Cardiac fibroblast (primary cell): ENCODE measurements at places on chromosomes 7 and 10.

DNA sequence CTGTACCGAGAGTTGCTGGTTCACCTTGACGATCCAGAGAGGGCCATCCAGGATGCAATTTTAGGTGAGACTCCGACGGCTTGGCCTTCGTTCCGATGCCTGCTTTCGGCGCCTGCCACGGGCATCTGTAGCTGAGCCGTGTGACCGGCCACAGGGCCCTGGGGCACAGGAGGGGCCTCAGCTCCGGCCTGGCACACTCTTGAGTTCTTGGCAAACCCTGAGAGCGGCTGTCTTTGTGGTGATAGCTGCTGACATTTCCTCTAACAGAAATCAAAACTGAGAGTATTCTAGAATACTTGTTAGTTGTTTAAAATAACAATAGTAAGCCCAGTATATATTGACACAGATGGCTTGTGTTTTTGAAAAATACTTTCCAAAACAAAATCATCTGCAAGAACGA, 52.2 kb upstream of the SUN1 start:
- no peak for DNase-seq

- no peak for DNase-seq
These were observed 222.9 kb downstream of the GLRX3 start for GRCh38 chr10:130358981-130359650.

DNA sequence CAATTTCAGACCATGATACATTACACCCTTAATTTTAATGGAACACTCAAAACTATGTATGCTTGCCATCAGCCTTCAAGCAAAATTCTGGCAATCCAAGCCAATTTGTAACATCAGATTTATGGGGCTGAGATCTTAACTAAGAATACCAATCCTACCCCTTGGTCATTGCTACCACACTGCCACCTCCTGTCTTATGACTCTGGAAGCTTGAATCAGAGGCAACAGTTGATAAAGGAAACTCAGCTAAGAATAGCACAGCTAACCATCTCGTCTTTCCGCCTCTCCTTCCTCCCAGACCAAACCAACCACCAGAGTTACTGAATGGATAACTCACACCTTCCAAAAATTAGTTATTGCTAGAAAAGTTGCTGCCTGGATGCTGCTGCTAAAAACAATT, 7.4 kb downstream of the IGF2BP3 start:
- DNase-seq: peak; percentile 72

GRCh38 chr7:15433151-15433550, 128.7 kb downstream of the AGMO start:
- DNase-seq: no peak

GRCh38 chr7:142385491-142386340, 127.9 kb upstream of the PRSS58 start:
- DNase-seq: peak; percentile 75

- DNase-seq: no peak
These were observed 31.8 kb upstream of the AKR1B10 start for GRCh38 chr7:134495546-134495945.
